ENCODE measurements at places on chromosomes 2 and 18.

DNA sequence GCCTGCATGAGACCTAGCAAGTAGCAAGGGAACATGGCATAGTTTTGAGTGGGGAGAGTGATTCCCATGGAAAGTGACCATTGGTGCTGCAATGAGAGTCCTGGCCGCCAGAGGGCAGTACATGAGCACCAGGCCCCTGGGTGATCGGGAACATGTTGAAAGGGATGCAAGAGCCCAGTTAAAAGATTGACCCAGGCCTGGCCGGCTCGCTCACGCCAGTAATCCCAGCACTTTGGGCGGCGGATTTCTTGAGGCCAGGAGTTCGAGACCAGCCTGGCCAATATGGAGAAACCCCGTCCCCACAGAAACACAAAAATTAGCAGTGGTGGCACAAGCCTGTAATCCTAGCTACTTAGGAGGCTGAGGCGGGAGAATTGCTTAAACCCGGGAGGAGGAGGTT is 22.2 kb downstream of the FAP start:
- peak; percentile 79 for DNase-seq

GRCh38 chr2:226031647-226032501 is 632.4 kb downstream of the NYAP2 start:
- DNase-seq: peak; percentile 68

- no peak for DNase-seq
These were observed 96.9 kb downstream of the ACTR3 start for GRCh38 chr2:113986762-113987290.

DNA sequence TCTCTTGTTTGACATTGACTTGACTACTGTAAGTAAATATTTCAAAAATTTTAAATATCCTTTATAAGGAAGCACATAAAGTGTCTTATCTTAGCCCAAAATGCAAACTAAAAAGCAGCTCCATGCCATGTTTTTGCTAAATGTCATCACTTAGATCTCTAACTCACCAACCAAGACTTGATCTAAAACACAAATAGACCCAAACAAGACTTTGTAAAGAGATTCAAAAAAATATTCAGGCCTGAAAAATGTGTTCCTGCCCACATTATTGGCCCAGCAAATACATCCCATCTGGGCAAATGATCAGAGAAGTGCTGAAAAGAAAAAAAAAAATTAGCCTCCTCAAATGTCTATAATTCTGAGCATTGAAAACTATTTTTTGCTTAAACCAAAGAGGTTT is 187.6 kb downstream of the MREG start:
- DNase-seq: no peak

DNA sequence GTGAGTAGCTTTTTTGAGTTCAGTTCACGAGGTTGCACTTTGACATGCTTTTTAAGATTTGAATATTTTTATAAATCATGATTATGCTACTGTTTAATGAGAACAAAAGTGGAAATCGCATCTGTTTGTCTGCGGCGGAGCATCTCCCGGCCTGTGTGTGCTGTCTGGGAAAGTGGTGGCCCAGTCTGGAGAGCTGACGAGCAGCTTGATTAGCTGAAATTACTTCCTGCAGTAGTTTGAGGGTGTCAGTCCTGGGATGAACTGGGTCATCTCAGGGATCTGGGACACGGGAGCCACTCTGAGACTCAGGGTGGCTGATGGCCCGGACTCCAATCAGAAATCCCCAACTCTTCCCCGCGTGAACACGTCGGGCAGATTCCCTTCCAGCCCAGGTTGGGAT is 115.9 kb downstream of the KLHL29 start:
- DNase-seq: no peak

GRCh38 chr18:26407736-26408601 is 140.4 kb downstream of the KCTD1 start:
- no peak for DNase-seq

GRCh38 chr18:5588529-5588928 is 44.7 kb upstream of the EPB41L3 start:
- DNase-seq: no peak

- no peak for DNase-seq
These were observed 404.6 kb upstream of the CWC22 start for GRCh38 chr2:180411661-180412060.

DNA sequence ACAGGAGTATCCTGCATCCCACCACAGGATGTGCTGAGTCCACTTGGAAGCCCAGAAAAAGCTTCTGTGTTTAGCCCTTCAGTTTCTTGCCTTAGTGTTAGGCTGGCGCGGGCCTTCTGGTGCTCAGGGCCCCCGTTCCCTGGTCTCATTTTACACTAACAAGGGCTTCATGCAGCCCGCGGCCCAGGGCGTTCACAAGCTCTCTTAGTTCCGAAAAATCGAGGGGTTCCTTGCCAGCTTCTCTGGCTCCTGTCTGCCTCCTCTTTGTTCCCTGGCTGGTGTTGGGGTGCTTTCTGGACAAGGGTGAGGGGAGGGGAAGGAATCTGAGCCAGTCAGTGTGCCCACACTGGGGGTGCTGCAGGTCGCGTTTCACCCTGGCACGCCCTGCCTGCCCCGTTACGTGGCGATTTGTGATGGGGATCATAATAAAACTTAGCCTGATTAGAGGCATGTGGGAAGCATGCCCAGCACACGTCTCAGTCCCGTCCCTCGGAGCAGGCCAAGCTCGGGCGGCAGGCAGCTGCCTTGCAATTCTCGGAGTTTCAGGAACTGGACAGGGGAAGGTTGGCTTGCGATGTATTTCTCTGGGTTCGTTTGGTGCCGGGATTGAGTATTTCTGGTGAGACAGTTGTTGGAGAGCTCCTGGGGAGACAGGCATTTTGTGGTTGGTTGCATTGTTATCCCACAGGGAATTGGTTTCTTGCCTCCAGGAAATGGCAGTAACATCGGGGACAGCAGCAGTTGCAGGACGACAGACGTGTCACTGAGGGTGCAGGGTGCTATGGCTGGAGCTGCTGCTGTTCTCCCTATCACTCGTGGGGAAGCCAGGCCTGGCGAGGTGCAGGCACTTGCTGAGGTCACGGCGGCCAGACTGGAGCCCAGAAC is 22.9 kb downstream of the SH3BP4 start:
- no peak for DNase-seq

DNA sequence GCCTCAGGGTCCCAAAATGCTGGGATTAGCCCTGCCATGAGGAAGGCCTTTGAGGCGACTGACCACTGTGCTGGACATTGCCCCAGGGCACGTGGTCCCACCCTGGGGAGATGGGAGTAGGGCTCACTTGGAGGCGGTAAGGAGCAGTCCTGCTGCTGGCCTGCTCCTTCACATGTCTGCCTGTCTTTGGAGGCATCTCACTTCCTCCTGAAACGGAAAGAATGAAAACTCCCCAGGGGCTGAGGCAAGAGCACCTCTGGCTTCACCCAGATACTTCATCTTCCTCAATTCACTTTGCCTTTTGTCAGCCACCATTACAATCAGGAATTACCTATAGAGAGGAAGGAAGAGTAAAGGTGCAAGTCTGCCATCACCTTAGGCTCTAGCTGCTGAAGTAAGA is 59.9 kb upstream of the GATA6 start:
- DNase-seq: no peak

DNA sequence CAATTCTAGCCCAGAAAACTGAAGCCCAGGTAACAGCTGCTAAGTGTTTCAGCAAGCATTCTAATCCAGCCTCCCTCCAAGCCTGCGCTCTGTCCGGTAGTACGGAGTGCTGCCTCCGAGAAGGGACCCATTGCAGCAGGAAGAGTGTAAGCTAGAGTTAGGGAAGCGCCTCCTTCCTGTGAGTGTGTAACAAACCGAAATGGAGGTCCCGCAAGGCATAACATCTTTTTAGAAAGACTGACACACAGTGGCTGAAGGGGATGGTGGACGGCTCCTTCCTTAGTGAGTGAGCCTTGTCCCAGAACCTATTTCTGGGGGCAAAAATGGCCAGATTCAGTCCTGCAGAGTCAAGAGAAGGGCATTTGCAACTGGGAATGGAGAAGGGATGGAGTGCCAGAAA is 12.2 kb downstream of the PKDCC start:
- no peak for DNase-seq

- DNase-seq: no peak
These were observed 213.4 kb downstream of the DCC start for GRCh38 chr18:52553441-52553840.

GRCh38 chr2:117702098-117702497 is 112.4 kb upstream of the DDX18 start:
- no peak for DNase-seq

Data from suppressor macrophage (primary cell).